Liver (tissue), 10 donors: ENCODE measurements at places on chromosomes 3 and 15.

DNA sequence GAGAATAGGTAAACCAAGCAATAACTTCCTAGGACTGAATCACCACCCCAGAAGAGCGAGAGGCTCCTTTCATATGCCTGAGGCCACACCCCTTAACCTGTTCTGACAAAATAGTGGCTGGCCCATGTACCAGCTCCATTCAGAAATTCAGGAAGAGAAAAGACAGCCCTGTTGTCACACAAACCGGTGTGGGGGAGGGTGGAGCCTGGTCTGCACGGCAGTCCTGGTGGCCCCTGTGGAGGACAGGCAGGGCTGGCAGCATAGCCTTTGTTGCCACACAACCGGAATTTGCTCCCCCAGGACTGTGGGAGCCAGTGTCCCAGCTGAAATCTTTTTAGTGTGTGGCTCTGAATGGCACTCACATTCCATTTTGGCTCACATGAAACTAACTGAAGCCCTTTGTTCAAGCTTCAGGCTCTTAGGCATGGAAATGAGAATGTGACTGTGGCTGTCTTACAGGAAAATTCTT is 23.8 kb downstream of the RLBP1 start:
- DNase-seq = no peak

DNA sequence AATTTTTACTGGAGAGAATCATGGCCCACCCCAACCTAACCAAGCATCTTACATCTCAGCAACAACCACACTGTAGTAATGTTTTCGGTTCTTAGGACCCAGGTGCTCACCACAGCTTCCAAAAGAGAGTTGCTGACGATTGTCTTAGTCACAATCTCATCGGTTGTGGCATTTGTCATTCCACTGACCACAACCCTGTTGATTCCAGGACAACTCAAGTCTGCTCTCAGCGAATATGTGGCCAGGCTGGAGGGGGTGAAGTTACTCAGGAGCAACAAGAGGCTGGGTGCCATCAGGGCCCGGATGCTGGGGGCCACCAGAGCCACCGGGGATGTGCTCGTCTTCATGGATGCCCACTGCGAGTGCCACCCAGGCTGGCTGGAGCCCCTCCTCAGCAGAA is 25.9 kb downstream of the GALNT15 start:
- no peak for DNase-seq

- DNase-seq = no peak
These were observed 619.7 kb downstream of the FHIT start for GRCh38 chr3:60631509-60631908.

DNA sequence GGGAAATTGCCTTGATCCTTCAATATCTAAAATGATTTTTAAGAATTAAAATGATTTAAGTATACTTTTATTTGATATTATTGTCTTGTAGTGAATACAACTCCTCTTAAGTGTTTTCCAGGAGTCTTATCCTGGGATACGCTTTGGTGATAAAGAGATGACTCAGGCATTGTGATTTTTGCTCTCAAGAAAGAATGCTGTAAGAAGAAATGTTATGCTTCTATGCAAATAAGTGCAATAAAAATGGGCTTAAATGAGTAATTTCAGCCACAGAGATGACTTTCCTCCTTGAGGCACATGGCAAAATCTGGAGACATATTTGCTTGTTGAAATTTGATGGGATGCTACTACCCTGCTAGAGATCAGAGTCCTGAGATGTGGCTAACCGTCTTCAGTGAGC is 358.6 kb upstream of the BCHE start:
- DNase-seq = no peak

DNA sequence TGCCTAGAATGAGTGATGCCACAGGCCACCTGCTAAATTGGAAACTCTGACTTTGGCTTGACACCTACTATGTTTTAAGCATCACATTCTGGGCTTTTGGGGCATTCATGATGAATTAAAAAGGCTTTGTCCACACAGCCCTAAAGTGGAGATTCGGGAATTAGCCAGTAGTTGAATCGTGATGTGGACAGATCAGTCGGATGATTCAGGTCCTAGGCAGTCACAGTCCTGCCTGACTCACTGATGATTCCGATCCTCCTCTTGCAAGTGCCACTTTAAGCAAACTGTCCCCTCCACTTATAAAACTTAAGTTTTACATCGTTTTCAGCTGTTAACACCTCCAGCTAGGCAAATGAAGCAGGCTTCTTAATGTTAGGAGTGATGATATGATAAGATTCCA is 75.3 kb downstream of the SYNPR start:
- no peak for DNase-seq

DNA sequence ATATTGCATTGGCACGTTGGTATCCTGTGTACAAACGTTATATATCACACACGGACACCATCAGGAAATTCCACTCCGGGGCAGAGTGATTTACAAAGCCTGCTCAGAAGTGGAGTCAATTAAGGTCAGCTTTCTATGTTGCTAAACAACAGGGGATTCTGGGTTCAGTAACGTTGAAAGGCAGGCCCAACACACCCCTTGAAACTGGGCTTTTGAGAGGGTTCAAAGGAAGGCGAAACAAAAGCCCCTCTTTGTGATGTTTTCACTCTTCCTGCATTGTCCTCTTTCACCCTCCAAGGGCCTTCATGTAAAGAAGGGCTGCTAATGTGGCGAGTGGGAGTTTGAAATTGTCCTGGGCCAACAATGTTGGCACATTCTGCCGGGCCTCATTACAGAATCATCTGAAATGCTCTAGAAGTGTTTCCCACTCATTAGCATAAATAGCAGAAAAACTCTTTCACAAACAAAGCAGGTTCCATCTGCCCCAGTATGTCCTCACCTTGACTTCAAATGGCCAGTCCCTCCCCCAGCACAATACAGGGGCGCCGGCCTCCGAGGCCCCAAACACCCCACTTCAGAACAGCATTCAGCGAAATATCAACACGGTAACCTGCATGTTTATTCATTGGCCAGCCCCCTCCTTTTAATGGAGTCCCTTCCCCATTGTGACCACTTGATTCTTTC is 76.4 kb downstream of the HES1 start:
- no peak for DNase-seq

- no peak for DNase-seq
These were observed 43.8 kb upstream of the FBXL22 start for GRCh38 chr15:63553388-63553791.

- no peak for DNase-seq
These were observed 1.8 kb downstream of the HES1 start for GRCh38 chr3:194137506-194138474.

DNA sequence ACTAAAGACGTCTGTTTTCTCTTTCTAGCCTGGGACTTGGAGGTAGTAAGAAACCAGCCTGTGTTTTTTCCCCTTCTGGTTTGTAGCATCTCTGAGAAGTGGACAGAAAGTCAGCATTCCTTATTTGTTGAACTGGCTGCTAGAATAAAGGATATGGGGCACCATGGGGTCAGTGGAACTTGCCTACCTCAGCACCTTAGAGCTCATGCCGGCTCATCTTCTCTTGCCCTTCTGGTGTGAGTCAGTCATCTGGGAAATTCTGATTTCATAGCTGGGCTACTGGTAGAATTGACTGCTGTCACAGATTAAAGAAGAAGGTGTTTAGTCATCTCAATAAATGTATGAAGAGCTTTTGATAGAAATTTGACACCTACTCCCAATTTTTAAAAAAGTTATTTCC is 202.7 kb upstream of the TOPAZ1 start:
- DNase-seq = no peak

DNA sequence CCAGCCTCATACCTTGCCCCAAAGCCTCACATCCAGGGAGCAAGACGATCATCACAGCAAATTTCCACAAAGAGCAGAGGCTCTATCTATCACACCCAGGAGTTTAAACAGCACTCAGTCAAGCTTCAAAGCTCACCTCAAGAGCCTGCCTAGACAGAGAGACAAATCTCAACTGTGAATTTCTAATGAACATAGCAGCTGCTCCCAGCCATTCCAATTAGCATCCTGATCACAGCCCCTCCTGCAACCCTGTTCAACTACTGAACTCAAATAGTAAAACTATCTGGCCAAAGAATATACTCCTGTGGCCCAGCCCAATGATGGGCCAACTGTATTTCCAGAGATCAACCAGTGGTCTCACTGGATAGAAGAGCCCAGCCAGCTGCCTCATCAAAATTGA is 269.8 kb downstream of the CTNNB1 start:
- no peak for DNase-seq

GRCh38 chr3:194062830-194063229 is 73.1 kb upstream of the HES1 start:
- no peak for DNase-seq

- no peak for DNase-seq
These were observed 111.1 kb upstream of the FOXB1 start for GRCh38 chr15:59892985-59893384.

GRCh38 chr3:146446026-146446425 is 23.3 kb downstream of the PLSCR2 start:
- DNase-seq = no peak

GRCh38 chr15:89282631-89283030 is 38.9 kb downstream of the FANCI start:
- no peak for DNase-seq

- no peak for DNase-seq
These were observed 810 bp upstream of the MEF2A start for GRCh38 chr15:99565049-99565298.

DNA sequence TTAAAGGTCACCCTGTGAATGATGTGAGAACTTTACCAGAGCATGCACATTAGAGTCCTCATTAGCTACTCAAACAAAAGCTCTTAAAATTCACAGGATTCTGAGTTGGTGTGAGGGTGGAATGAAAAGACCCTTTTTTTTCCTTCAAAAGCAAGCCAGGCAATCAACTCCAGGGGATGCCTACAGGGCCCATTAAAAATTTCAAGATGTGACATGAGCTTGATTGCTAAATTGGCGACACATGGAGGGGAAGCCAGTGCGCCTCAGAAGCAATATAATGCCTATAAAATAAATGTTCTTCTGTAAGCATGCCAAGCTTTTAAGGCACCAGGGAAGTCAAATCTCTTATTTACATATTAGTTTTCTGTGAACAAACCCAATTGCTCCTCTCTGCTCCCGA is 328.8 kb upstream of the SUCLG2 start:
- DNase-seq = no peak

GRCh38 chr15:23038726-23039142 is 635 bp downstream of the TUBGCP5 start:
- DNase-seq = no peak

DNA sequence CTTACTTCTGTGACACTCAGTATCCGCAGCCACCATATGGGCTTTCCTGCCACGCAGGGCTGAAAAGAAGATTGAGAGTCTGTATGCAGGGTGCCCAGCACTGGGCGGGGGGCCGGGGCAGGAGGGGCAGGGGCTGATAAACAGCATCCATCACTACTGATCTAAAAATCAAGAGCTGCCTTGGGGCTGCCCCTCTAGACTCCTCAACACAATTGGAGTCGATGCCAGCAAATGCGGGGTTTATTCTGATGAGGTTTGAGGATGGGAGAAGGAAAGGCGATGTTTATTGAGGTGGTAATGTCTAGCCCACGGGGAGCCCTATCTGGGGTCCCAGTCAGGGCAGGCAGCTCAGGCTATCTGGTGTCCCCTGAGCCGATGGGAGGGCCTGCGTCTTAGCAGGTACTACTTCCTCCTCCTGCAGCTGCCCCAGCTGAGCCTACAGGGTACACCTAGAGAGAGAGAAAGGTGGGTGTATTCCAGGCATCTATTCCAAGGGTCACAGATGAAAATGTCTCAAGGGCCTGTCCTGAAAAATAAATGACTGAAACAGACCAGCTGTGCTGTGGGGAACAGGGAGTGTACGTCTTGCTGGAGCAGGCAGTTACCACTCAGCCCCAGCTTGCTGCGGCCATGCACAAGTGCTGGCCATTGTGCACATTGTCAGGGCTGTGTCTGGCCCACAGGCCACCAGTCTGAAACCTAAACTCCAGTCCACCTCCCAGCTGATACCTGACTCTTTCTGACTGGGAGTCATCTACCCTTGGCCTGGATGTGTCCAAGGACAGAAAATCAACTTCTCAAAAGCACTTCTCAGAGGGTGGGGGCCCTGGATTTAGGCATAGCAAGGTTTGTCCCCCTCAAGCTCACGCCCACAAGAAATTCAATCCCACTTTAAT is 19.5 kb downstream of the ISG20 start:
- no peak for DNase-seq

GRCh38 chr15:84022516-84022915 is 213.1 kb upstream of the GOLGA6L4 start:
- no peak for DNase-seq

- peak; percentile 69 for DNase-seq
These were observed 2.2 kb downstream of the BMF start for GRCh38 chr15:40106203-40107161.

GRCh38 chr15:51251556-51251955 is 86.8 kb downstream of the CYP19A1 start:
- no peak for DNase-seq

DNA sequence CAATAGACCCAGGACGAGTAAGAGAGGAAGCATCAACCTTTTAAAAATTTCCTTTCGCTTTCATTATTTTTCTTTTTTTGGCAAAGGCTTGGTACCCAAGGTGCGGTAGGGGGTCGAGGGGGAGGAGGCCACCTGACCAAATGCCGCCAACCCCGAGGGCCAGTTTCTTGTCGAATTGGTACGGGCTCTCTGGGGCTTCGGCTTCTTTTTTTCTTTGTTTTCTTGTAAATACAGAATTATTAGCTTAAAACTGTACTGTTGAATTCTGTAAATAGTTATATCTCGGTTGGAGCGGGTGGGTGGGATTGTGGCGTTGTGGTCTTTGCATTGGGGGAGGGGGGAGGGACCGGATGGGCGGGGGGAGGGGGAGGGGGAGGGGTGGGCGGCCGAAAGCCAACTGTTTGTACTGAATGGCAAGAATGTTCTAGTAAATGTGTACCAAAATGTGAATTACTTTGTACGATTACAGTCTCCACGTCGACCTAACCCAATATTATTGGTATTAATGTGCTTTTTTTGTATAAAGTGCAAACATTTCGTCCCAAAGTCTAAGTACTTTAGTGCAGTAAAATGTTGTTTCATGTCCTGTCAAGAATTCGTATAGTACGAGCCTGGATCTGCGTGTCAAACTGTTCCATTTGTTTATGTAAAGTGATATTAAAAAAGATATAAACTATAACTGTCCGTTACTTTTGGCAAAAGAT is 4.7 kb downstream of the ZIC1 start:
- no peak for DNase-seq

DNA sequence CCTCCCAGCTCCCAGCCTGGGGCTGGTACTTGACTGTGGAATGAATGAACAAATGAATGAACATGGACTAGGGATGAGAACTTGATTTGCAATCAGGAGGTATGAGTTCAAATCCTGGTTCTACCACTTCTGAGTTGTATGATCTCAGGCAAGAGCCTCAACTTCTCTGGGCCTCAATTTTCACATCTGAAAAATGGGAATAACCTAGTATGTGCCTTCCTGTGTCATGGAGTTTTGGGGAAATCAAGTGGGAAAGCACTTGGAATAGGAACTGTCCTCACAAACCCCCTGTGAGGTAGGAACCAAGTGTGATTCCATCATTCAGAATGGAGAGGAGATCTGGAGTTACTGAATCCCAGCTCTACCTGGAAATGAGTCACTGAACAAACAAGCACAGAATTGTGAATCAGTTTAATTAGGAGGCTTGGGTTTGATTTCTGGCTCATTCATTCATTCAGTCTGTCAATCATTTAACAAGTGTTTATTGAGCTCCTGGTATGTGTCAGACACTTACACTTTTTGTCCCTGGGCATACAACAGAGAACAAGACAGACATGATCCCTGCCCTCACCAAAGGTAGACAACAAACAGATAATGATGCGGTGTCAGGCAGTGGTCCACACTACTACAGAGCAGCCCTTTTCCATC is 29.7 kb downstream of the DNASE1L3 start:
- DNase-seq = no peak

GRCh38 chr3:57025237-57025636 is 35.2 kb upstream of the SPATA12 start:
- DNase-seq = no peak

GRCh38 chr3:143840636-143841035 is 7.6 kb downstream of the SLC9A9 start:
- DNase-seq = no peak
